Activated naive CD8-positive, alpha-beta T cell treated with anti-CD3 and anti-CD28 coated beads, Interleukin-2, amount 10 ng/mL, durations not matched to agents 7 days and 5 days (primary cell): ENCODE measurements at places on chromosomes 12 and 14.

DNA sequence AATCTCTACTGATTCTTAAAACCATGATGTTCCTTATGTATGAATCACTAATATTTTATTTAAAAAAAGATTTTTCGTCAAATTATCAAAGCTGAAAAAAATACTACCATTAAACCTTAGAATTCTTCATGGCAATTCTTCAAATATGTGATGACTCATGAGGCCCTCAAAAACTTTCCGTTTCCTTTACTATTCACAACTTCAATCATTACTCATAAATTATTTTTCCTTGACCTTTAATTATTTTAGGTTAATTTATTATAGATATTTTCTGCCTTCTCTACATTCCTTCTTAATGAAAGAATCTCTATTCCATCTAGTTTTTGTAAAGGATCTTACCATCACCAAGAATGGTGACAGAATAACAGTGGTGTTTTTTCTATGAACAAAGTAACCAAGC lies 162.1 kb upstream of the SOX5 start:
- no peak overlapping the region for H3K27ac ChIP-seq
- no peaks in the 10 kb centered on the region for H3K4me1 ChIP-seq
- no peak for DNase-seq

DNA sequence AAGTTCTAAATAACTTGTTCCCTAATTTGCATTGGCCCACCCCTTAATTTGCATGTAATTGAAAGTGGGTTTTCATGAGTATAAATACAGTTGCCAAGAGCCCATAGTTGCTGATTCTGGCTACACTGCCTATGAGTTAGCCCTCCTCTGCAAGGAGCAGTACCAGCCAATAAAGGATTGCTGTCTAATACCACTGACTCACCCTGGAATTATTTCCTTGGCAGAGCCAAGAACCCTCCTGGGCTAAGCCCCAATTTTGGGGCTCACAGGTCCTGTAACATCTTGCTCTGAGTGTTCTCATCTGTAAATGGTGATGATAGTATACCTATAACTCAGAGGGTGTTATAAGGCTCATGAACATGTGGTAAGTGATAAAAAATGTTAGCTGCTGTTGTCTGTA lies 6.8 kb downstream of the TTC8 start:
- DNase-seq, result no peak
- peaks cover 2% of the 10 kb centered on the region for H3K27me3 ChIP-seq
- H3K36me3 ChIP-seq, result no peaks in the 10 kb centered on the region
- peaks cover 5% of the 10 kb centered on the region for H3K4me1 ChIP-seq
- no peak overlapping the region for H3K4me3 ChIP-seq

GRCh38 chr12:2963154-2963759 lies 4.1 kb downstream of the TEAD4 start:
- no peaks in the 10 kb centered on the region for H3K36me3 ChIP-seq
- H3K27ac ChIP-seq, result no peak overlapping the region
- H3K27me3 ChIP-seq, result peaks cover 41% of the 10 kb centered on the region

GRCh38 chr12:15546102-15546701 lies 223.9 kb downstream of the PTPRO start:
- DNase-seq, result no peak
- H3K27ac ChIP-seq, result peak overlapping the region; percentile 78
- peaks cover 27% of the 10 kb centered on the region for H3K36me3 ChIP-seq
